ENCODE measurements at places on chromosomes 3 and 15.

- DNase-seq, result no peak
Observed at GRCh38 chr3:106438887-106439286, 570.1 kb upstream of the CBLB start.

- DNase-seq, result no peak
Observed at GRCh38 chr3:125085166-125085565, 29.4 kb upstream of the HEG1 start.

DNA sequence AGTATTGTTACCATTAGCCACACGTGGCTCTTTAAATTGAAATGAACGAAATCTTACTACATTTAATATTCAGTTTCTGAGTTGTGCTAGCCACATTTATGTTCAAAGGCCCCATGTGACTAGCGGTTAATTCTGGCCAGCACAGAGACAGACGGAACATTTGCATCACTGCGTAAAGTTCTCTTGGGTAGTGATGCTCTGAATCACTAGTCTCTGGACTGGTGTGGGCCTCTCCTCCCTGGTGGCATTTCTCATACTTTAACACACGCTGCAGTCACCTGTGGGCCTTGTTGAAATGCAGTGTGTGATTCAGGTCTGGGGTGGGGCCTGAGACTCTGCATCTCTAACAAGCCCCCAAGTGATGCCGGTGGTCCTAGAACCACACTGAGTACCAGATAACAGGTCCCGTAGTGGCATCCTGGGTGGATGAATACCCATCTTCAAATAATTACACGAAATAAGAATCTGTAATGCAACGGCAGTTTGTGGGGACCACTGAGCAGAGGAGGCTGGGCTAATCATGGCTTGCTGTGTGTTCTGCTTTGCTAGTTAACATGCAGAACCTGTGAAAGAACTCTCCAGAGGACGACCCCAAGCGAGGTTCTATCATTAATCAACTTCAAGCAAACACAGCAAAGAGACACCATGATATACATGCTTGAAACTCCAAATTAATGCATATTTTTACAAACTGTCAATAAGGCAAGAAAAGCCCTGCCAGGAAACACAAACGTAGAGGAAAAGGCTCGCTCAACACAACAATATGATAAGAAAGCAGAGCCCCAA, 623.8 kb downstream of the FOXP1 start:
- no peak for DNase-seq

- DNase-seq, result no peak
Observed at GRCh38 chr15:71276336-71276665, 161.0 kb downstream of the THSD4 start.

DNA sequence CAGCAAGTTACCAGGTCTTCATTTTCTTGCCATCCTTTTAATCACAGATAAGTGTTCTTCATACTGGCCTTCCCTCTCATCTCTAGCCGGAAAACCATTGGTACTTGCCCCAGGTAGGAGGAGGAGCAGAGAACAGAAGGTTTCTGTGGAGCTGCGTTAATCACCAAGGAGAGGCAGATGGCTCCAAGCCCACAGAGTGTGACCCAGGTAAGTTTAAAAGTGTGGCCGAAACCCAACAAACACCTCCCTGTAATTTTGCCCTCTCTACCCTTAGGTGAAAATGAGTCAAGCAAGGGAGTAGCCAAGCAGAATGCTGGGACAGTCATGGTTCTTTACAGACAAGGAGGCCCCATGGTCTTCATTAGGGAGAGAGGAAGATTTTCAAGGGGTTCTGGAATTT, 37.3 kb downstream of the NFKBIZ start:
- no peak for DNase-seq

- peak; percentile 98 for DNase-seq
Observed at GRCh38 chr15:38398134-38398533, 55.8 kb upstream of the FAM98B start.

- DNase-seq, result peak; percentile 9
Observed at GRCh38 chr3:174613173-174613572, 246.0 kb upstream of the NAALADL2 start.

GRCh38 chr15:46213551-46213950, 578.7 kb downstream of the SQOR start:
- no peak for DNase-seq

- no peak for DNase-seq
Observed at GRCh38 chr15:99502182-99502581, 63.6 kb upstream of the MEF2A start.

GRCh38 chr3:105842943-105843342, 25.9 kb downstream of the CBLB start:
- DNase-seq, result no peak

DNA sequence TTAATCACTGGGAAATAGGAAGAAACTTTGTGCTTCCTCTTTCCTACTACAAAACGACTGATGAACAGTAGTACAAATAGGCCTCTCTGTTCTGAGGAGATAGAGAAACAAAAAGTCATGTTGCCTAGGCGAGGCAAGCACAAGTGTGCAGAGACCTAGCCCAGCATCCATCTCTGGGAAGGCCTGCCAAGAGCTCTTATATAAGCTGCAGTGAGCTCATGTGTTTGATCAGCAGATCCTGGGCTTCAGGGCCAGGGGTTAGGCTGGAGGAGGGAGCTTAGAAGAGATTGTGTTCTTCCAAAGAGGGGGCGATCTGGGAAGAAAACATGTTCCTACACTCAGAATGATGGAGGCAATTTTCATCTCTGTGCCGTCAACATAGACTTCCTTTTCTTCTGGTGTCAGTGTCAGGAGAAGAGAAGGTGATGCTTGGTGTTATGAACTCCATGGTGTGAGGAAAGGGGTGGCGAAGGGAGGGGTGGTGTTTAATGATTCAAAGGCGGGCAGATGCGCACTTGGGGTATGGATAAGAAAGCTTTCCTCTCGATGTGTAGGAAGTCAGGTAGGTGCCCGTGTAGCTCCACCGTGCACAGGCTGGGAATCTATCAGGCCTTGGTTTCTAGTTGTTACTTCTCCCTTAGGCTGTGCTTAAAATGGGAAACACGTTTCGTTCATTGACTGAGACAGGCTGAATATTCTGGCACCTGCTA, 29.5 kb upstream of the ETV5 start:
- no peak for DNase-seq

GRCh38 chr3:153195349-153195879, 33.4 kb downstream of the RAP2B start:
- DNase-seq, result no peak

- peak; percentile 81 for DNase-seq
Observed at GRCh38 chr15:62453981-62454380, 288.9 kb upstream of the C2CD4B start.

DNA sequence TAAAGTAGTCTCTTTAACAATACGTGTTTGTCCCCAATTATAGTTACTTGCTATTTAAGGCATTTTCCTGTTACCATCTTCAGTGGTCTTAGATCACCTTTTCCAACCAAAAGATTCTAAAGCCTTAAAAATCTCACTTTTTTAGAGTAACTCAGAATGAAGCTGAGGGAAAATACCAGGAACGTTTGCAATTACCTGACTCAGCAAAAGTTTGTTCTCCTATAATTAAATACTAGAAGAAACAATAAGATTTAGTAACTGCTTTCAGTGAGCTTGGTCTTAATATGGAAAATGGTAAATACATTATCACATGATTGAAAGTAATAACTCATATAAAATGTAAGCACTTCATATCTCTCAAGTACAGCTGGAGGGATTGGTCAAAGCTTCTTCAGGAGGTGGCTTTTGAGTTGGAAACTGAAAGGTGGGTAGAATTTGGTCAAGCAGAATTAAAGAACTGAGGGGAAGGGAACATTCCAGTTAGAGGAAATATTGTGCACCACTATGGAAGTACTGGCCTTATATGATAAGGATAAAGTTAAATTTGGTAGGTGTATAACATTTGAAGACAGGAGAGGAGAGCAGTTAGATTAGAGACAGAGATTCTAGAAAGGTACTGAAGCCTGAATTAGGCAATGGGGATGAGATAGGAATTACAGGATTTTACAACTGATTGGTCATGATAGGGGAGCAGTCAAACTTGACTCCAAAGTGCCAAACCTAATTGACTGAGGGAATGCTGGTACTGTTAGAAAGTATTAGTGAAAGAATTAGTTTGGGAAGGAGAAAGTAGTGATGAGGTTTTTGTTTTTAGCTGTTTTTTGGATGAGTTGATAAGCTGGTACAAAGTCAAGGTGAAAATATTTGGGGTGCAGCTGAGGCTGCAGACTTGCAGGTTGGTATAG, 21.9 kb downstream of the TSC22D2 start:
- DNase-seq, result no peak

- peak; percentile 18 for DNase-seq
Observed at GRCh38 chr3:46812237-46812791, 50.9 kb downstream of the MYL3 start.

DNA sequence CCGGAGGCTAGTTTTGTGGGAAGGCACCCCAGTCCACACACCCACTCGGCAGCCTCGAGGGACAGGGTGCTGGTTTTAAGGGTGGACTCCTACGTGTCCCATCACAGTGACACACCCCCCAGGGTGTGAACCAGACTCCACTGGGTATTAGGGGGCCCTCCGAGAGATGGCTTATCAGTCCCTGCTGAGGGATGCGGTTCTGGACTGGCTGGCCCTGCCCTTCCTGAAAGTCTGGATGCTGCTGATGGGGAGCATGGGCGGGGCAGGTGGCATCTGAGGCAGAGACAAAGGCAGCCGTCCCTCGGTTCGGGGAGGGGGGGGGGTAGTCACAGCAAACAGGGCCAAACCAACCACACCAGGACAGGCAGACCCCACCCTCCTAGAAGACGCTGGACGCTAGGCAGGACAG, 939 bp upstream of the ULK3 start:
- DNase-seq, result no peak
